HT1080 (cell line): ENCODE measurements at places on chromosomes 5 and 9.

- DNase-seq: no peak
Observed at GRCh38 chr5:157648275-157648990, 3.8 kb downstream of the SOX30 start.

DNA sequence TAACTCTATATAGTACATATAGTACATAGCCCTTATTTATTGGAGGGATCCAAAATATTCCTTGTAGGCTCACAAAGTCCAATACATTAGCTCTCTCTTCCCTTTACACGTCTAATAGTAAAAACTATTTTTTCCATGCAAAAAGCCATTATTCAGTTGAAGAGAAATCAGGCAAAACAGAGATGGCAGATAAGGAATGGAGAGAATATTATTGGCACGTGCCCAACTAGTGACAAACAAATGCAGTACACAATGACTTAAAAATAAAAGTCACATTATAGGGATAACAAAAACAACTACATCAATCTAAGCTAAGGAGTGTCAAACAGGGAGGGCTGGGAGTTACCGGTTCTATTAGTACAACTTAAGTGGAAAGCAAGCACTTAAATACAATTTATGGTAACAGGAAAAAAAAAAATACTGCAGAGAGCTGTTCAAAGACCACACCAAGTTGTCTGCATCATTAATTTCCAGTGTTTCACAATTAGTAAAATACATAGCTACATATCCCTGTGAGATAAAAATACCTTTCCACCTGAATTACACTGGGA, 4.1 kb upstream of the SCAI start:
- DNase-seq: no peak

DNA sequence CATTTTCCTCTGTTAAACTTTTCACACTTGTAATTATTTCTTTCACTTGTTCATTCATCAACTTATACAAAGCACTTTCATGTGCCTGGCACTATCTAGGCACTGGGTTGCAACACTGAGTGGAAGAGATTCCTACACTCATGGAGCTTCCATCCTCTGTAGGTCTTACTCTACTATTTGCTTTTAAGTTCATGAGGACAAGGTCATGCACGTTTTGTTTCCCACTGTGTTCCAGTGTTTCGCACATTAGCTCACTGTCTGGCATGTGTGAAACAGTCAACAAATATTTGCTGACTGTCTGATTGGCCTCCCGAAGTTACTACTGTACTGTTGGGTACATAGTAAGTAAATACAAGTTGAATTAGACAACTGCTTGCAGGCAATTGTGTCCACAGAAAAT, 87.9 kb upstream of the IFNK start:
- no peak for DNase-seq

GRCh38 chr5:93273176-93273575, 307.8 kb downstream of the NR2F1-AS1 start:
- DNase-seq: peak; percentile 76

DNA sequence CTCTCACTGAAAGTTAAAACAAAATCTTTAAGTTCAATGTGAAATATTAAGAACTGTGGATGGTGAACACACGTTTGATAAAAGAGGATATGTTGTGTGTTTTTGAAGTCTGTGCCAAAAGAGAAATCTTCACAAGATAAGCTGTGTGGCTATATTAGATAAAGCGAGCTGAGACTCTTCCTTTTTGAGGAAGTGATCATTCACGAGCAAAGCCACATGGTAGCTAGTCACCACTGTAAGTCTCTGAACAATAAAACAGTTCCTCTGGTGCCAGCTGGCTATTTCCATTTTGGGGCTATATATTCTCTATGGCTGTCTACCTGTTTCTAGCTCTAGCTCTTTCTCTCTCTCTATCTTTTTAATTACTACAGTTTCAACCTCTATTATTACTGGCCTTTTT, 1849.2 kb upstream of the C9orf72 start:
- no peak for DNase-seq

GRCh38 chr5:66596636-66597182, 516 bp downstream of the MAST4 start:
- DNase-seq: no peak

GRCh38 chr9:89864257-89864656, 259.4 kb downstream of the GADD45G start:
- DNase-seq: no peak

- DNase-seq: no peak
Observed at GRCh38 chr5:90550963-90551362, 7.6 kb upstream of the ADGRV1 start.

GRCh38 chr5:173825215-173825865, 62.8 kb upstream of the CPEB4 start:
- DNase-seq: no peak

- peak; percentile 29 for DNase-seq
Observed at GRCh38 chr5:82975812-82976211, 101.4 kb downstream of the TMEM167A start.

DNA sequence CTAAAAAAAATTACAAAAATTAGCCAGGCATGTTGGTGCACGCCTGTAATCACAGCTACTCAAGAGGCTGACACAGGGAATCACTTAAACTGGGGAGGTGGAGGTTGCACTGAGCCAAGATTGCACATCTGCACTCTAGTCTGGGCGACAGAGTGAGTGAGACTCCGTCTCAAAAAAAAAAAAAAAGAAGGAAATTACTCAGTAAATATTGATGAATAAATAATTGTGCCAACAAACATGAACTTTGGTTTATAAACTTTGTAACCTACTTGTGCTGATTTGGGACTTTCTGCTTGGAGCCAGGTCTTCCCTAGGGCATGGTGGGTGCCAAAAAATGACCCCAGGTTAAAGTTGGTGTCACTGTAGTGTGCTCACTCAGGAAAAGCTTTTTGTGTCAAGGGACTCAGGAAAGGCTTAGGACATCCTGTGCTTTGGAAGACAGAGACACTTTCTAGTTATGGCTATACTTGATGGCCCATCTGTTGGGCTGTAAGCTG, 19.0 kb downstream of the ABLIM3 start:
- DNase-seq: no peak

DNA sequence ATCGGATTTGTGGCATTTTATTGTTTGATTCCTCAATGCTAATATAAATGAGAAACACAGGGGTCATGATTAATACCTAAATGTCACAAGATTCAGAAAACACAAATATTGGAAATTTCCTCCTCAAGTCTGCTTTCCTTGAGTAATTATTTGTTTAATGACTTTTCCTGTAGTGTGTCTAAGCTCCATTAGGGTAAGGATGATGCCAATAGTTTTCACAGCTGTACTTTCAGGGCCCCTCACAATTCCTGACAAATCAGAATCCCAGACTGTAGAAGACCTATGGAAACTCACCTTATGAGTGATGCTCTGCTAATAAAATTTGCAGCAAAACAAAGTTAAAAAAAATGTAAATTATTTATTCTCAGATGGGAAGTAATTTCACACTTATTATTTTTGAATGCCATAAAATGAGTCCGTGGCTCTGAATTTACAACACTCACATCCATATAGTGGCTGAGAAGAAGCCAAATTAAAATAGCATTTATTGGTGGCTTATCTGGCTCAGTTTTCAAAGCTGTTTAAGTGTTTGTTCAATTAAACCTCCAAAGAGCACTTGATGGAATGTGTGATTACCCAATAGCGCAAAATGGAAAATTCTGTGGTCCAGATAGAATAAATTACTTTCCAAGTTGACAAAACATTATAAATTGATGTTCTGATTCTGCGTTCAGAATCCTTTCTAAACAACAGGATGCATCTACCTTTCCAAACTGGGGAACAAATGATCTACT, 1.6 kb upstream of the SPINK14 start:
- DNase-seq: no peak

- DNase-seq: no peak
Observed at GRCh38 chr5:159539678-159540077, 209.4 kb upstream of the IL12B start.

DNA sequence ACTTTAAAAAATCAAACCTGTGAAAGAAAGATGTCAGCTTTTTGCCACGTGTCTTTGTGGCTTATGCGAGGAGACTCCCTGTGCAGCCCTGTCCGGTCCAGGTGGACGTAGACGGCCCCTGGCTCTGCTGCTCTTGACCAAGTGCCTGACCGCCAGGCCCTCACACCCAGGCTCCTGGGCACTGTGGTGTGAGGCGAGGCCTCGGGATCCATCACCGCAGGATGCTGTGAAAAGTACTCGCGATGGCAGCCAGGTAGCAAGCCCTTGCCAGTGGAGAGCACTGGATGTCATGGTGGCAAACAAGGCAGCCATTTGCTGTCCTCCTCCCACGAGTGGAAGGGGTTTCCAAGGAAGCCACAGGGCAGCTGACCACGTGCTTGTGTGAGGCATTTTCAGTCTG, 245.1 kb downstream of the CACNA1B start:
- no peak for DNase-seq

- no peak for DNase-seq
Observed at GRCh38 chr5:102139029-102139428, 157.1 kb downstream of the SLCO4C1 start.

- DNase-seq: no peak
Observed at GRCh38 chr5:36897616-36898015, 21.0 kb downstream of the NIPBL start.

GRCh38 chr9:131704141-131704983, 35.5 kb downstream of the RAPGEF1 start:
- no peak for DNase-seq

DNA sequence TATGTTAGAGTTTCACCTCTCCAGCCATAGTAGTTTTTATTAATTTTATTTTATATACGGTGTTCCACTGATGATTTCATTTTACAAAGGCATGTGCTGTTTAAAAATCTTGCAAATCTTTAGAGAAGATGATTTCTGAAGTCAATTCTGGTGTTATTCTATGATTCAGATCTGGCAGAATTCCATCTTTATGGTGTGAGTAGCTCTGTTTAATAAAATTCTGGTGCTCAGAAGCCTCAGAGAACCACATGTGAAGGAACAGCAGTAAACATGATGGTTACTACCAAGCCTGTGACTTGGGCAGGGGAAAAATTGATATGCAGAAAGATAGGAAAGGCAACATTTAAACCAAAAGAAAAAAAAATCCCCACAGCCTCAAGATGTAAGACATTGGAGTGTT, 299.7 kb downstream of the NPR3 start:
- no peak for DNase-seq

GRCh38 chr9:137902646-137903045, 25.1 kb downstream of the CACNA1B start:
- no peak for DNase-seq

DNA sequence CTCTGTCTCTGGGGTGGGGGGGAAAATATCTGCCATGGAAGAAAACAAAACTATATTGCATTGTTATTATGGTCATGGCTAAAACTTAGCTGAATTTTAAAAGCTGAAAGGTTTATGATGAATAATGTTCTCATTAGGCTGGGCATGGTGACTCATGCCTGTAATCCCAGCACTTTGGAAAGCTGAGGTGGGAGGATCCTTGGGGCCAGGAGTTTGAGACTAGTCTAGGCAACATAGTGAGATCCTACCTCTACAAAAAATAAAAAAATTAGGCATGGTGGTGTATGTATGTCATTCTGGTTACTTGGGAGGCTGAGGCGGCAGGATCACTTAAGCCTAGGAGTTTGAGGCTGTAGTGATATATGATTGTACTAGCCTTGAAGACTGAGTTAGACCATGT, 44.5 kb downstream of the IPO11 start:
- peak; percentile 55 for DNase-seq

- DNase-seq: peak; percentile 41
Observed at GRCh38 chr9:78130004-78130403, 98.4 kb upstream of the GNAQ start.

- no peak for DNase-seq
Observed at GRCh38 chr9:125227761-125228160, 13.4 kb downstream of the HSPA5 start.

DNA sequence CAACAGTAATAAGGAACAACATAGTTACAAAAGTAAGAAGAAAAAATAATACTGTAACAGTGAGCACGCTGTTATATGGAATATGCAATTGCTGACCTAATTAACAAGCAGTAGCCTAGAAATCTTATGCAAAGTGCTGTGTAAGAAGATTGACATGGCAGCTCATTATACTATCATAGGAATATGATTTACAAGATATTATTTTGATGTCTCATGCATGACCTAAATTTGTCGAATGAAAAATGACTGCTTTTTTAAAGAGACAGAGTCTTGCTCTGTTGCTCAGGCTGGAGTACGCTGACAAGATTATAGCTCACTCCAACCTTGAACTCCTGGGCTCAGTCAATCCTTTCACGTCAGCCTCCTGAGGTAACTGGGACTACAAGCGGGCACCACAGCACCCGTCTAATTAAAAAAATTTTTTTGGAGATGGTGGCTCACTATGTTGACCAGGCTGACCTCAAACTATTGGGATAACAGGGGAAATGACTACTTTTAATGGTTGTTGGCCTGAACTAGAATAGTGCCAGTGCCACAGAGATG, 10.5 kb downstream of the RAD23B start:
- no peak for DNase-seq

- DNase-seq: peak; percentile 52
Observed at GRCh38 chr5:153659039-153659736, 168.7 kb downstream of the GRIA1 start.

DNA sequence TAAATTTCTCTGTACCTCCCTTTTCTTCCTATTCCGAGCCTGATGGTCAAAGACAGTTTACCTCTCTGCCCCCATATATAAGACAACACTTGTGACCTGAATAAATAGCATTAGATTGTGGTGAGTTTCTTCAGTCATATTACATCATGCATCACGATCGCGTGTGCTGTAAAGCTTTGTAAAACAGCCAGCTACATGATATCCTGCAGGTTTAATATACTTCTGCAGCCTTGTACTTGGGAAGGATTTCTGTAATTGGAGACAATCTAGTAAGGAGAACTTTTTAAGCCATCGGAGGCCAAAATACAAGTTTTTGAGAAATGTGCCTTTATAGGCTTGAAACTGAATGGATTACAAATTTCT, 711.8 kb upstream of the WWC1 start:
- no peak for DNase-seq

DNA sequence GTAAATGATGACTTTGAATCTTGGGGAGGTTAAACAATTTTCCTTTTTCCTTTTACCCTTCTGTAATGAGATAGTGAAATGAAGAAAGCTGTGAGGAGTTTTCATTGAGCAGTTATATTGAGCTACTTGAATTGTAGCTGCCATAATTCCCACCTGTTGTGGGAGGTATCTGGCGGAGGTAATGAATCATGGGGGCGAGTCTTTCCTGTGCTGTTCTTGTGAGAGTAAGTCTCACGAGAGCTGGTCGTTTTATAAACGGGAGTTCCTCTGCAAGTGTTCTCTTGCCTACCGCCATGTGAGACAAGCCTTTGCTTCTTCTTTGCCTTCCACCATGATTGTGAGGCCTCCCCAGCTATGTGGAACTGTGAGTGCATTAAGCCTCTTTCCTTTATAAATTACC, 258.4 kb downstream of the FER start:
- no peak for DNase-seq

GRCh38 chr5:37757980-37758582, 81.8 kb downstream of the GDNF start:
- DNase-seq: peak; percentile 40

DNA sequence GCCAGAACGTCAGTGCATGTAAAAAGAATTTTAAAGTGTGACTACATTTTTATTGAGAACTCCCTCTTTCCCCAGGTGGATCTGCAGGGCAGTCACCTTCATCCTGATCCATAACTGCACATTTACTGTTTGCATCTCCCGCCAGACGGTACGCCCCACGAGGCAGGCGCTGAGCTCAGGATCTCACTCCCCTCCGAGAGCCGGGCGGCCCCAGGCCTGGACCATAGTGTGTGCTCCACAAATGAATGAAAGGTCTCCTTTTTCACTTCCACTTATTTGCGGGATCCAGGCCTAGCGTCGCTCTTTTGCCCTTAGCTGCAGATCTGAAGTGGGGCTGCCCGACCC, 378 bp downstream of the DROSHA start:
- DNase-seq: no peak

GRCh38 chr9:35661756-35662350, 3.1 kb downstream of the ARHGEF39 start:
- no peak for DNase-seq

- peak; percentile 34 for DNase-seq
Observed at GRCh38 chr9:83933790-83934189, 12.6 kb upstream of the KIF27 start.
